ENCODE measurements at places on chromosomes 6 and 20.

GRCh38 chr6:142313284-142313683 is 11.5 kb downstream of the ADGRG6 start:
- DNase-seq: no peak

- DNase-seq: no peak
Observed at GRCh38 chr20:20864351-20865096, 152.1 kb upstream of the RALGAPA2 start.

- DNase-seq: no peak
Observed at GRCh38 chr20:1462834-1463233, 3.8 kb downstream of the NSFL1C start.

- no peak for DNase-seq
Observed at GRCh38 chr6:140533526-140533925, 1159.1 kb upstream of the CITED2 start.

Measured in stimulated activated CD4-positive, alpha-beta T cell treated with anti-CD3 and anti-CD28 coated beads, Interleukin-12 subunit alpha, Interleukin-12 subunit beta, amount 100 ng/mL, for 48 hours (primary cell).